ENCODE measurements at places on chromosomes 6 and 20.

- DNase-seq, result no peak
These were observed 7.3 kb downstream of the VWA7 start for GRCh38 chr6:31769684-31770371.

GRCh38 chr6:19472850-19473249 is 364.3 kb upstream of the ID4 start:
- DNase-seq, result no peak

GRCh38 chr6:23036406-23036983 is 467.1 kb downstream of the HDGFL1 start:
- DNase-seq, result no peak

- no peak for DNase-seq
These were observed 440.4 kb upstream of the ARID1B start for GRCh38 chr6:156336733-156337132.

- no peak for DNase-seq
These were observed at the start of gene HCRTR2 for GRCh38 chr6:55174211-55175026. Gene HCRTR2 (plus strand): TSS chr6:55174515. CDS start chr6:55174588, 73 bp downstream.
